ENCODE measurements at places on chromosomes 1 and 21.

- no peak for DNase-seq
Observed at GRCh38 chr1:96544051-96544830, 177.3 kb upstream of the PTBP2 start.

- DNase-seq: no peak
Observed at GRCh38 chr21:34152500-34152899, 79.1 kb downstream of the MRPS6 start.

GRCh38 chr1:24472527-24473251 lies 29.9 kb upstream of the RCAN3 start:
- DNase-seq: no peak

DNA sequence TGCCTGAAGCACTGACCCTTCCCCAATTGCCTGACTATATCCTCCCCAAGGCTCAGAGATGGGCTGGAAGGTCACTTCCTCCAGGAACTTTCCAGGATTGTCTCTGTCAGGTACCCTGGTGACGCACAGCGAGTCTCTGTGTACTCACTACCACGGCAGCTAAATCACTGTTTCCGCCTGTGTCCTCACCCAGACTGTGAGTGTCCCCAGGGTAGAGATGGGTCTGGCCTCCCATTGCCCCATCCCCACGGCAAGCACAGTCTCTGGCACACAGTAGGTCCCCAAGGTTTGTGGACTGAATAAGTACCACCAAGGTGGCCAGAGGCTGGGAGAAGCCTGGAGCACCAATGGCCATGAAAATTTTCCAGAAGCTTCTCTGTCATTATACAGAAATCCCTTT lies 93.8 kb upstream of the RUNX3 start:
- no peak for DNase-seq

DNA sequence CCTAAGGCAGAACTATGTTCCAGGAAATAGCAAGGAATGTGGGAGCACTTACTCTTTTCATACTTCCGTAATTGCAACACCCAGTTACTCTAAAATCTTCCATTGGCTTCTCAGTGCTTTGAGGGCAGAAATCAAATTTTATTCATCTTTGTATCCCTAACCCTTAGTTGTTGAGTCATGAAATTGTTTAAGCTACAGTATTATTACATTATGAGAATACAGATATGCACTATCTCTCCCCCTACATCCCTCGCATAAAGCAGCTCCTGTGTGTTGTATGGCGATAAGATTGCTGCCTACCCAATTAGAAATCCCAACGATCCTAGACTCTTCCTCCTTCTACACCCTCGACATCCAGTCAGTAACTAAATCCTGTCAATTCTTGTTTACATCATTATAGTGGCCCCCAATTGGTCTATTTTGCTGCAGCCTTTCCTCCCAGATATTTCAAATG lies 2.6 kb downstream of the AIDA start:
- no peak for DNase-seq

DNA sequence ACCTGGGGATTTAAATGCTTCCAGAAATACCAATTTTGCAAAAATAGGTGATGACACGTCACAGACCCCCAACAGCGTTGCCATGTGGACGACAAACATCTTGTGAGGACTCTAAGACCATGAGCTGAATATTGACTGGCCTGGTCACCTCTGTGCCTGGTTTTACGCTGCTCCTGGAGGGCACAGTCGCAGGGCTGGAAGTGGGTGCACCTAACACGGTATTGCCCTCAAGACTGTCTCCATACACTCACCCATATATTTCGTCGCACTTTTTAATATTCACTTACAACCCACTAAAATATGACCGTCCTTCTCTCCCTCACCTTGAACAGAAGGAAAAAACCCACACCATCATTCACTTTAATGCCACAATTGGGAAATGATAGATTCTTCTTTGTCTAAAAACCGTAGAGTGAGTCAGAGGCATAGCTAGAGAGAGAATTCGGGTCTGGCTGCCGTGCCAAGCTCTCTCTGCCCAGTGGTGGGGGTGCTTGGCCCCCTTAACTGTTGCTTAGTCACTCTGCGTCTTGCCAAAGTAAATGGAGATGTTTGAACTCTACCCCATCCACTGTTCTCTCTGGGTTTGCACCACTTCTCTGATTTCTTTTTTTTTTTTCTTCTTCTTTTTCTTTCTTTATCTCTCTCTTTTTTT lies 40.8 kb upstream of the UTS2 start:
- no peak for DNase-seq

- DNase-seq: no peak
Observed at GRCh38 chr1:23371987-23372880, 2.6 kb upstream of the ZNF436 start.

GRCh38 chr1:223209293-223209898 lies 66.3 kb upstream of the TLR5 start:
- no peak for DNase-seq

DNA sequence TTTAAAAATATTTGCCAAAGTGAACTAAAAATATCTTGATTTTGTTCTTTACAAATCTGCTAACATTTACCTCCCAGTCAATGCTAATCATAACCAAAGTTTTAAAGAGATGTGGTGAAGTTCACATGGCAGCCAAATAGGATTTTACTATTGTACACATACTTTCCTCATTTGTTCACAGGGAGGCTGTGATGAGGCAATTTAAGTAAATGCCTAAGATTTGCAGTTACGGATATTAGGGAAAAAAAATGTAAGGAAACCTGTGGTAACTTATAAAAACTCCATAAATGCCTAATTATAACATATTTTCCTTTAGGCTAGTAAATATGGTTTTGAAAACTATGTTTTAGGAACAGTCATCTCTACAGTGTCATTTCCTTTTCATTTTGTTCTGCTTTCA lies 32.4 kb downstream of the RGS5 start:
- no peak for DNase-seq

GRCh38 chr1:45974541-45975269 lies 157.7 kb downstream of the PIK3R3 start:
- DNase-seq: no peak

DNA sequence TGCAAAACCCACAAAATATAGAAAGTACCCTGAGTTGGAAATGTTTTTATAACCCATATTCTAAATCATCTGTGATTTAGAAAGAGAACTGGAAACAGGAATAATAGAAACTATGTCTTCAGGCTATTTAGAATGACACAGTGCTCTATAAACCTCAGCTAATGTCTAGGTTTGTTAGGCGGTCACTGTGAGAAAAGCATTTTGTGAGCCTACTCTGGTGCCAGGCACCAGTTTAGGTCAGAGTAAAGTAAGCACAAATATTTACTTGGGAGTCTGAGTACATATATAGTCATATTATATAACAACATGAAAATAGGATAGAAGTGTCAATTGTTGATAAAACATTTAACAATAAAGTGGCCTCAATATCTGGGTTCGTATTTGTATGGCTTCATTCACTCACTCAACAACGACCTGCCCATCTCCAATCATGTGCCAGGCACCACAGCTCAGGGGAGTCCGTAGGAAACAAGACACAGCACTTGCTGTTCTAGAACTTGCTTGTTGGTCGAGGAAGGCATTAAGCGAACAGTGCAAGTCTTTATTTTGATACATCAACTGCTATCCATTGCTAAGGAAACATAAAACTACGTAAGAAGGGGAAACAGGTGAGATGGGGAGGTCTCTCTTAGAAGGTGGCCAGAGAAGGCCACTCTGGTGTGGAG lies 37.2 kb downstream of the GNB1 start:
- no peak for DNase-seq

DNA sequence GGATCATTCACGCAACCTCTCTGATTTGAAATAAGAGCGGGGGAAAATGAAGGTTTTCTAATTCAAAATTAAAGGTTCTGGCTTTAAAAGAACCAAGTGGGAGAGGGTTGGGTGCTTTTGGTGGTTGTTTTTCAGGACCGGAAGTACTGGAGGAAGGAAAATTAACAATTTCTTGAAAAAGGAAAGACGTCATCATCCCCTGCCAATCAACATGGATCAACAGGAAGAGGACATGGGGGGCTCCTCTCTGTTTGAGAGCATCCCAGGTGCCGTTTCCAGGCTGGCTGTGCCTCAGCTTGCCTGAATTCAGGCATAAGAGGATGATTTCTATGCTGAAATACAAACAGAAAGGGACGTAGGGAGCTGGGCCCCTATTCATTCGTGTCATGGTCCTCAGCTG lies 21.6 kb upstream of the NID1 start:
- no peak for DNase-seq

GRCh38 chr1:193694741-193695140 lies 508.3 kb upstream of the B3GALT2 start:
- DNase-seq: no peak

- no peak for DNase-seq
Observed at GRCh38 chr1:54971317-54971791, 9.1 kb upstream of the TMEM61 start.

DNA sequence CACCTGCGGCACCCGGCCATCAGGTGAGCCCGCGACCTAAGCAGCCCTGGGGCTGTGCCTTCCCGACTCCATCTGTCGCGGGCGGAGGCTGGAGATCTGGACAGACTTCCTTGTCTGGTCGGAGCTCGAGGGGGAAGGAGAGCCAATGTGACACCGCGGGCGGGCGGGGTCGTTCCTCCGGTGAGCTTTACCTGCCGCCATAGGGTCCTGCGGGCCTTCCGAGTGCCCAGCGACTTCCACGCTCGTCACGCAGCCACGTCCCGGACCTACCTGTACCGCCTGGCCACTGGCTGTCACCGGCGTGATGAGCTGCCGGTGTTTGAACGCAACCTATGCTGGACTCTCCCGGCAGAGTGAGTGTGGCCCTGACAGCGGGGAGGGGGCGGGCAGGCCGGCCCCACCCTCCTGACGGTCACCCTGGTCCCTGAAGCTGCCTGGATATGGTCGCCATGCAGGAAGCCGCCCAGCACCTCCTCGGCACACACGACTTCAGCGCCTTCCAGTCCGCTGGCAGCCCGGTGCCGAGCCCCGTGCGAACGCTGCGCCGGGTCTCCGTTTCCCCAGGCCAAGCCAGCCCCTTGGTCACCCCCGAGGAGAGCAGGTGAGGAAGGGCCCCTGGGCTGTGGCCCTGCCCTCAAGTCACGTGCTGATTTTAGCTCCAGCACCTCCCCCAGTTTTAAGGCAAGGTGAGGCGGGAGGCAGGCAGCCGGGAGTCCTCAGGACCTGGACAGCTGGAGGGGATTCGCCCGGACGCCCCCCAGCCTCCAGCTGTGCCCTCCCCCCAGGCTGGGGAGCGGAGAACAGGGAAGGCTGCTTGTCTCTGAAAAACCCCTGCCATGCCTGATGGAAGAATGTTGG lies 1.1 kb downstream of the PUSL1 start:
- DNase-seq: no peak

DNA sequence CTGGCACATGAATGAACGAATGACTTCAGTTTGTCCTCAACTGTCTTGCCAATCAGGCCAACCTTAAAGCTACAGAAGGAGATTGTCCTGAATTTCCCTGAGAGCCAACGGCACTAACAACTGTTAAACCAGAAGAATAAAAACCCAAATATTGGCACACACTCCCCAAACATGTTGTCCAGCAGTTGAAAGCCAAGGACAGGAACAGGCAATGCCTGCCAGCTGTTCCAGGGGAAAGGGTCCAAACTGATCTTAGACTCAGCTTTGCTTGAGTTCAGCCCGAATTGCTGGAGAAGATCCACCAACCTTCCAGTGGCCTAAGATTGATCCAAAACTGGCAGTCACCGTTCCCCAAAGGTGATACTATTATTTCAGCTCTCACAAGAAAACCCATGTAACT lies 22.4 kb upstream of the AHCTF1 start:
- no peak for DNase-seq

GRCh38 chr1:67214420-67215174 lies 48.3 kb downstream of the IL23R start:
- DNase-seq: peak; percentile 75

Data from activated CD4-positive, alpha-beta T cell treated with anti-CD3 and anti-CD28 coated beads, Interleukin-2, amount 10 ng/mL, durations not matched to agents 7 days and 5 days (primary cell).